ENCODE measurements at places on chromosomes 16 and 17. TPM values are rescaled to one million over a fixed set of nuclear protein-coding genes. Genes with fewer than 3 reads are reported as not detected.
A peak's percentile ranks its signal among the peaks of the same experiment; 100 is the strongest.

The CCDC78 gene
- 9.9 TPM for total RNA-seq

The RASL10B gene
- 0.79 TPM for total RNA-seq

The PIMREG gene
- 1.8 TPM for total RNA-seq

The MAP2K6 gene
- 1.9 TPM for total RNA-seq

DNA sequence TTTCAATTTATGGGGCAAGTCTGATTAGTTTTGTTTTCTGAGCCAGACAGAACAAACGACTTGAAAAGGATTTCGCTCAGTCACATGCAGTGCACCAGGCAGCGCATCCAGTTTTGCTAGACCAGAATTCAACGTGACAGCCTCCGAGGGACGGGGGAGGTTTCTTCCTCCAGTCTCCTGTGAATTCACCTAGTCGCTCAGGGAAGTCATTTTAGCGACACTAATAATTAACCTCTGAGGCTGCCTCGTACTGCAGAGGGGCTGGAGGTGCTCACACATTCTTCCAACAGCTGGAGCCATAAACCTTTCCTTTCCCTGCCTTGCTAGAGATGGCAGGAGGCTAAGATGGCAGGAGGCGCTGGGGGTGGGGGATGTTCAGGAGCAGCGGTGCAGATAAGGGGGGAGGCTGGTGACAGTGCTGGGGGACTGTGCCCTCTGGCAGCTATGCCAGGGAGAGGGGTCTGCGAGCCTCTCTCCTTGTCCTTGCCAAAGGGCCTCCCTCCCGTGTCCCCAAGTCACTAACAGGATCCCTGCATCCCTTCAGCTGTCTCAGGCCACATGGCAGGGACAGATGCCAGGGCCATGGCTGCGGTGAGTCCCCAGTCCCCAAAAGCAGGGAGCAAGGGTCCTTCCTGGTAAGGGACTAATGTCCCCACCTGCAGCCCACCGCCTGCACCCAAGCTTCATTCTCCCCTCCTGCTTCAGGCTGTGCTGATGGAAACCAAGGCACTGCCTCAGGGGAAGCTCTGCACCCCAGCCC lies 24.0 kb downstream of the MXRA7 start:
- DNase-seq = no peak

- DNase-seq = no peak
Observed at GRCh38 chr16:56493126-56493525, 26.7 kb downstream of the BBS2 start.

- DNase-seq = no peak
Observed at GRCh38 chr16:9160551-9160911, 69.1 kb downstream of the HAPSTR1 start.

DNA sequence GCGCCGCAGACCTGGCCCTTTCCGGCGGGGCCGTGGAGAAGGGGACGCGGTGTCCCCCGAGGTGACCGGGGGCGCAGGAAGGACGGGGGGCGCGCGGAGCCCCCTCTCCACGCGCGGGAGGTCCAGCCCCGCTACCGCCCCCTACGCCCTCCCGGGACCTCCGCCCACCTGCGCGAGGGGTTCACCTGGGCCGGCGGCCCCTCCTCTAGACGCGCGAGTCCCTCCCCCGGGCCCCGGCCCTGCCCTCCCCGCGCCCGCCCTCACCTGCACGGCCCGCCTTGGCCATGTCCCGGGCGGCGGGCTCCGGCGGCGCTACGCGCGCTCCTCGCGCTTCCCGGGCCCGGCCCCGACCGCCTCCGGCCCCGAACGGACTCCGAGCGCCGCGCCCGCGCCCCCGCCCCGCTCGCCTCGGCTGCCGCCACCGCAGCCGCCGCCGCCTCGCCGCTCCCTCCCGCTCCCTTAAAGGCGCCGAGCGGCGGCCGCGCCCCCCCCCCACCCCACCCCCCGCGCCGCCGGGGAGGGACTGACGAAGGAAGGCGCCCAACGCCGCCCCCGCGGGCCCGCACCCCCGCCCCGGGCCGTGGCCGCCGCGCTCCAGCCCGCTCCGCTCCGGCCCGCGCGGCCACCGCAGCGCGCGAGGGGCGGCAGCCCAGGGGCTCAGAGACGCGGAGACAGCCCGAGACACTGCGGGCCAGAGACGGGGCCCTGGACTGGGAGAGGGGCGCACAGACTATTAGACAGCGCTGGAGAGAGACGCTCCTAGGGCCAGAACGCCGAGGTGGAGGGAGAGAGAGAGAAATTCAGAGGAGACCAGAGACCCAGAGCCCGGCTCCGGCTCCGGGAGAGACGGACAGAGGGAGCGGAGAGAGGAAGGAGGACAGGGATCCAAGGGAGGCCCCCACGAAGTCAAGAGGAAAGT lies at the start of gene PITPNM3:
Gene PITPNM3 (minus strand): TSS at position 435 of the 919 bp plus-strand sequence. CDS start 149 bp downstream, at position 286.
- DNase-seq = no peak

DNA sequence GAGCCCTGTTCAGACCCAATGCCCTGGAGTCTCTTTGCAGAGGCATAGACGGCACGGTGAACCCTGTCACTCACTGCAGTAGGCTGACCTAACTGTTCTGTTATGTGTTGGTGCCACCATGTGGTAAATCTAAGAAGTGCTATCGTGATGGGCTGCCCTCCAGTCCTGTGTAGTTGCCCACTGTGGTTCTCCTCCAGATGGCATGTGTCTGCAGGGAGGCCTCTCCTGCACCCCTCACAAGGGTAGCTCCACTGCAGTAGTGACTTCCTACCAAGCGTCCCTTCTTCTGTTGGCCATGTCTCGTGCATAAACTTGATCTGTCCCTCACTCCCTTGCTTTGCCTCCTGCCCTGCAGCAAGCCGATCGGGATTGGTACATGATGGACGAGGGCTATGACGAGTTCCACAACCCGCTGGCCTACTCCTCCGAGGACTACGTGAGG lies 5.8 kb downstream of the DHX38 start:
- DNase-seq = peak; percentile 34

GRCh38 chr17:38706505-38707216 lies 1.6 kb downstream of the MLLT6 start:
- DNase-seq = peak; percentile 51

- DNase-seq = peak; percentile 25
Observed at GRCh38 chr17:38912221-38912813, 13.1 kb upstream of the LASP1NB start.

- no peak for DNase-seq
Observed at GRCh38 chr16:19582050-19582831, 26.7 kb downstream of the VPS35L start.

DNA sequence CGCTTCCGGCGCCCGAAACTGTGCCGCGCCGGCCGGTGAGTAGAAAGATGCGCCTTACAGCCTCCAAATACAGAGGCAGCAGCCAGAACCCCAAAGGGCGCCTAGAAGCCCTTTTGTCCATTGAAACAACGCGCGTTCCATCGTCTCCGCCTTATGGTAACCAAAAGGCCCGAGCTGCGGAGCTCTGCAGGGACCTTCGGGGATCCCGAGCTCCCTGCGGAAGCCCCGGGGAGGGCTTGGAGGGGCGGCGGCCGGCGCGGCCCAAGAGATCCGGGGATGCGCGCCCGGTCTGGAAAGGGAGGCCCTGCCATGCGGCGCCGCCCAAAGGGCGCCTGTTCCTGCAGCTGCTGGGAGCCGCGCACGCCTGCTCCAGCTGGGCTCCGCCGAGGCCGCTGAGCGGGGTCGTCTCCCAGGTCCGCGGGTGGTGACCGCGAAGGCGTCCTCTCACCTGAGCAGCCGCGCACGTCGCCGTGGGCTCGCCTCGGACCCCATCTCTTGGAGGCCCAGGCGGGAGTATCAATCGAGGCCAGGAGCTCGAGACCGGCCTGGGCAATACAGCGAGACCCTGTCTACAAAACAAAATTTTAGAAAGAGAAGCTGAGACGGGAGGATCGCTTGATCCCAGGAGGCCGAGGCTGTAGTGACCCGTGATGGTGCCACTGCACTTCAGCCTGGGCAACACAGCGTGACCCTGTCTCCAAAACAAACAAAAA lies 742 bp upstream of the FBXO31 start:
- DNase-seq = no peak

GRCh38 chr17:59437791-59438281 lies 106.4 kb downstream of the YPEL2 start:
- no peak for DNase-seq
